ENCODE measurements at places on chromosomes 3 and 15. TPM values are rescaled to one million over a fixed set of nuclear protein-coding genes. Genes with fewer than 3 reads are reported as not detected.
A peak's percentile ranks its signal among the peaks of the same experiment; 100 is the strongest.

The HIGD2B gene
- total RNA-seq = 0.26 TPM

DNA sequence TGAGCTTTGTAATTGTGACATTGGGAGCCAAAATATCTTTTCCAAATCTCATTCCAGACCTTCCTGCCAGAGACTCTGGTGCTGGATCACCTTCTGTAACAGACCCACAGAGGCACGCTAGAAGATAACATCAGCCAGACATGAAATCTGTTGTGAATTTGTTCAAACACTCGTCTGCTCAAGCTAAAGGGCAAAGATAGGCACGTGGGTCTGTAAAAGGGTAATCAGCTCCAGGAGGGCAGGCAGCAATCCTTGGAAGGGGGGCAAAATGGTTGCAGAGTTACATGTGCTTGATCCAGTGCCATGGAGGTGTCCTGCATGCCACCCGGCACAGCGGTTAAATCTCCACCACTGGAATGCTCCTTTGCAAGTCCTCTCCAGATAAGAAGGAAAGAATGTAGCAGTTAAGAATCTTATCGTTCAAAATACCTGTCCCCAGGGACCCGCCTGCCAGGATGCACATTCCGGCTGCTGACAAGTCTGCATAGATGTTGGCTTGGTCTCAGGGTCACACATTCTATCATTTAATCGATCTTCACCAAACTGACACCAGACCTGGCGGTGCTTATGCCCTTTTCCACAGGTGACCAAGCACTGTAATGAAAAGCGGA, 74.8 kb downstream of the ADAMTS9 start:
- no peak for DNase-seq

DNA sequence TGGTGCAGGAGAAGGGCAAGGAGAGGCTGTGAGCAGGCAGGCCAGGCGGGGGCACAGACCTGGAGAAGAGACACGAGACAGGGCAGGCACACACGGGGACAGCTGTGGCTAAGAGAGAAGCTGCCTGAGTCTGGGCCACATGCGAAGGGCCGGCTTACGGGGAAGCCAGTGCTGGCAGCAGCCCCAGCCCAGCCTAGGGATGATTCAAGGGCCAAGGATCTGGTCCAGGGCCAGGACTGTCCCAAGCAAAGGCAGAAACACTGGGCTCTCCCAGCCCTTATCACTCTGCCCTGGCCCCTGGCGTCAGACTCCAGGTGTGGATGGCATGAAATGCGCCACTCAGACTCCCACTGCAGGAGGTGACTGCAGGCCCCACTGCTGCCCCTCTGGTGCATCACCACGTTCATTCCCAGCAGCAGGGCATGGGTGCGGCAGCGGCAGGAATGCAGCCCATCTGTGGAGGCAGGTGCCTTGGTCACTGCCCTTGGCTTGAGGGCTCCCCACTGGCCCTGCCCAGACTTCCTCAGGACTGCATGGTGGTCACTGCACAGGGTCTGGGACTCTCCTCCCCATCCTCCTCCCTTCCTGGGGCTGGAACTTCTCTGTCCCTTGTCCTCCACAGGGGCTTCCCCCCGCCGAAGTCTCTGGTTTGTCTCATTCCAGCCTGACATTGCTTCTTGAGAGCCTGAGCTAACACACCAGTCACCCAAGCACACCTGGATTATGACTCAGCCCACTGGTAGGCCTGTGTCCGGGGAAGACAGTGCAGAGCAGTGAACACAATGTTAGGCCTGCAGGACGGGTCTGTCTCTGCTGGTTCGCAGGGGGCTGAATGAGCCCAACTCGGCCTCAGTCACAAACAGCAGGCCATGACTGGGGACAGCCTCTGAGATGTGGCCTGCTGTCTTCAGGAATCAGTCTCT, 69.3 kb downstream of the TBC1D2B start:
- no peak for DNase-seq

DNA sequence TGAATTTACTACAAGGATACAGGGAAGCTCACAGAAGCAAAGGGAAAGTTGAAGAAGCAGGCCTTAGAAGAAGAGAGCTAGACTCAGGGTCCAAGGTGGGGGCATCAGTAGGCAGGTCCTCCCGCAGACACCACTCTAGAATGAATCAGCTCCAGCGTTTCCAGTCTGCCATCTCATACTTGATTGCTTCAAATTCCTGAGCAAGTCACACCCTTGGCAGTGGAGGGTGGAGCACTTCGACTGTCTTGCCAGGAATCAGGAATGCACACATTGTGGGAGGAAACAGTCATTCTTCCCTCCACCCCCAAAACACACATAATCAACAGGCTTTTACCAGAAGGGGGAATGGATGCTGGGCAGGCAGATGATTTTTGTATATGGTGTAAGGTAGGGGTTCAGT, 78.5 kb downstream of the CHCHD6 start:
- no peak for DNase-seq

- DNase-seq = no peak
Measured at GRCh38 chr3:38545550-38545949, 49.4 kb downstream of the EXOG start.

DNA sequence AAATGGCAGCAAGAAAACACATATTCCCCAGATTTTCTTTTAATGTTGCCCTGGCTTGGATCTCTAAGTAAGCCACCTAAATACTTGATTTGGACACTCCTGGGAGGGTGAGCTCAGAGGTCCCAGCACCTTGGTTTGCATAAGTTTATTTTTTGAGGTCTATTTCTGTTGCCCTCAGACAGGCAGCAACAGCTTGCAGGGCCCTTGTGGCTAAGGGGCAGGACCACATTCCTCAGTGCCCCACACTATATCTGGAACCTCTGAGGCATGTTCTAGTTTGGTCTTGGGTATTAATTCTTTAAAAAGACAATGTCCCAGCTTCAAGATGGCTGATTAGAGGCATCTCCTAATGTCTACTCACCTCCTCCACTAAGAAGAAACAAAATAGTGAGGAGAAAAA, 57.5 kb downstream of the IGSF11 start:
- DNase-seq = no peak

DNA sequence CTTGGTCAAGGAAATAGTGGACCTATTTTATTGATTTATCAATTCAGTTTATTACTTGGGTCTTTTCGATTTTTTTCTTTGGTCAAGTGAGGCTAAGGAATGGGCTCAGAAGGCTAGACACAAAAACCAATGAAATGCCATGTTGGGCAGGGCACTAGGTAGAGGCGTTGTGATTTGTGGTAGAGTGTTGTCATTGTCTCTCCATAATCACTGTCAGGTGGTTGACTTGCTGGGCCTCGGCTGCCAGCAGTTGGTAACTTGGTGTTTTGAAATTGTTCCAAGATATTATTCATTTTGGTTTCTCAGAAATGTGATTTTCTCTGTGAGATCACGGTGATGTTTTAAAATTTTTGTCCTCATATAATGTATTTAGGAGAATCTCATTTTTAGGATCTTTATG, 173.6 kb downstream of the KLHL25 start:
- DNase-seq = no peak

DNA sequence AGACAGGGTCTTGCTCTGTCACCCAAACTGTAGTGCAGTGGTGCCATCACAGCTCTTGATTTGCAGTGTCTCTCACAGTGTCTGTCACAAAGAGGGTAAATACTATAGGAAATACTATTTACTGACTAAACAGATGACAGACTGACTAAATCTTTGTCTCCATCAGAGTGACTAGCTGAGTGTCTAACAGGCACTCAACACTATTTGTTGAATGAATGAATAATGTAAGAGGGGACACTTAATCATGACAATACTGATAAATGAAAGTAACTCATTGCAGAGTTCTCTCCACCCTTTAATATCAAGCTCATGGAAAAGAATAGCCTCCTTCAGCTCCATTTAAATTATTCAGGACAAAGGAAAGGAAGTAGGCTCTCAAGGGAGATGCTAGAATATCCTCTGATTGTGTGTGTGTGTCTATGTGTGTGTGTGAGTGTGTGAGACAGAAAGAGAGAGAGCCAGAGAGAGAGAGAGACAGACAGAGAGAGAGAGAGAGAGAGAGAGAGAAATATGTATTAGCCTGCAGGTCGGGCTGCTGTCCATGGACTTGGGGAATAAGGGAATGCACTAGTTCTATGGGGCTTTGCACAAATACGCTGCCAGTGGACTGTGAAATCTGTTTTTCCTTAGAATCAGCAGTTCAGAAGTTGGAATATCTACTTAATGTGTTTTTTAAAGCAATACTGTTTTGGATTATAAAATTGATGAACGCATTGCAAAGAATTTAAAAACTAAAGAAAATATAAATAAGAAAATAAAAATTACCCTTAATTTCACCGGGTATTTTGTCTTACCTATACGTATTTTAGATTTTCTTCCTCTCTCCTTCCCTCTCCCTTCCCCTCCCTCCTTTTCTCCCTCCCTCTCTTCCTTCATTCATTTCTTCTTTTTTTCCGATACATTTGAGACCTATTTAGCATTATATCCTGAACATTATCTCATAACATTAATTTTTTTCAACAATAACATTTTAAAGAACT, 132.9 kb upstream of the LRIG1 start:
- DNase-seq = no peak

DNA sequence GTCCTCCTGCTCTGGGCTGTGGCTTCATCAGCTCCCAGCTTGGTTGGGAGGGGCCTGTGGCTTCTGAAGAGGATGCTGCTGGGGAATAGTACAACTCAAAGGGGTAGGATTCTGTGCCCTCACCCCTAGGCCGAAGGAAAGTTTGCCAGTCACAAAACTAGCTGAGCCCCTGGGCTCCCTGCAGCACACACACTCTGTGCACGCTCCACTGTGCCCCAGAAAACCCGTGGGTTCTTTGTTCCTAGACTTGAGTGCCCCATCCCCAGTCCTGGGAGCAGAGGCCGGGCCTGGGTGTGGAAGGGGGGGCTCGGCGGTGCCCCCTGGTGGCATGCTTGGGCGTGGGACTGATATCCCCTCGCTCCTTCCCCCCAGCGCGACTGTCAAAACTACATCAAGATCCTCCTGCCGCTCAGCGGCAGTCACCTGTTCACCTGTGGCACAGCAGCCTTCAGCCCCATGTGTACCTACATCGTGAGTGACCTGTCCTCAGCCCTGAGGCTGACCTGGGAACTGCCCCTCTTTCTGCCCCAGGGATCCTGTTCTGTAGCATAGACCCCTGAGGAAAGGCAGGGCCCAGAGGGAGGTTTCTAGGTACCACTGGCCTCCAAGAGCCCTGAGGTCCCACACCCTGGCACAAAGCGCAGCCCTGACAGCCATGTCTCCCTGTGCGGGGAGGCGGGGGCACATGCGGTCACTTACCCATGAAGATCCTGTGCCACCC, 14.2 kb downstream of the CIB1 start:
- peak; percentile 64 for DNase-seq

DNA sequence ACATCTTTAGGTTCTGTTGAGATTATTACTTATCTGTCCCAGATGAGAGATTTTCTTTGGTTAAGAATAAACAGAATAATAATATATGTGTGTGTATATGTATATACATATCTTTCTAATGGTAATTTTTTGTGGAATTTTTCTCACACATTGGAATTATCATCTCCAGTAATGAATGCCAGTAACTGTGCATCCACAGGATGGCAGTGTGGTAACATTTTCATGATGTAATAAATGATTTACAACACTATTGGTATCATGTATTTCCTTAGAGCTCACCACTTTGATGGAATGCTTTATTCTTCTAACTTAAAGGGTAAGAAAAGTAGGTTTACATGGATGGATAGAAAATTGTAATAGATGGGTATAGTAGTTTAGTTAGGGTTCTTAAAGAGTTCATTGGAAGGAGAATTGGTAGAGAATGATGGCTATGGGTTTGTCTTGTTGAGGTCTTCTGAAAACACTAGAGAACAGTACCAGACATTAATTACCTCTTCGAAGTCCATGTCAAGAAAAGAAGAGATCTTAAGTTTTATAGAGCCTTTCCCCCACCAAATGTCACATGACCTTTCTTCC, 78.1 kb downstream of the STT3B start:
- DNase-seq = no peak

DNA sequence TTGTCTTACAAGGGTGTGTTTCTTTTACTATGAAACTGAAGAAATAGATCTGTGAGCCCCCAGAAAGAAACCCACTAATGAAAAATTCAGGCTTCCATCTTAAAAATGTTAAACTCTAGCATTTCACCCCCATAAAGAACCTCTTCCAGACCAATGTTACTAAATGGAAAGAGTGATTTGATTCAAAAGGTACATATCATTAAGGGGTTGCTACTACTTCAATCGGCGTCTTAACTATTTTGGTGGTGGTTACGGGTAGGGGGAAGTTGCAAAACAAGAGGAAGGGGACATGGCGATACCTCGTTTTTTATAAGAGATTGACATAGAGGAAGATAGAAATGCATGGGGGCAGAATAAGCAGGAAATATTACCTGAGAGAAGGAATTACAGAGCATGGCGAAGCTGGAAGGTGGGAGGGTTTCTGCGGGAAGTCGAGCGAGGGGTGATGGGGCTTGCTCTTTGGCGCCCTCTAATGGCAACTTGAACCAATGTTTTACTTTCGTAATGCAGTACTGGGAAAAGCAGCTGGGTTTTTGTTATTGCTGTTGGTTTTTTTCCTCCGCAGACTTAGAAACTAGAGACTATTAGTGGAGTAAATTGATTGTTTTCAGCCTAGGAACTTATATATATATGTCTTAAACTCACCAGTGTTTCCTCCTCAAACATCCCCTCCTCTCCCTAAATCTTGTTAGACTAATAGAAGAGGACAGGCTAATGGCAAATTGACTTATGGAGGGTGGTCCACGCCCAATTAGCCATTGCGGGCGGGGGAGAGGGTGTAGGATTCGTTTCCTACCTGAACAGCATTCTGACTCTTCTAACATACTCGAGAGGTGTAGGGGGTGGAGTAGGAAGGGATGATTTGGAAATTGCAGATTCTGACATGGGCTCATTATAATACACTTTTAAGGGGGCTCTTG, 11.3 kb upstream of the SOX2 start:
- peak; percentile 33 for DNase-seq

GRCh38 chr3:168648321-168648720, 552.6 kb upstream of the GOLIM4 start:
- no peak for DNase-seq

DNA sequence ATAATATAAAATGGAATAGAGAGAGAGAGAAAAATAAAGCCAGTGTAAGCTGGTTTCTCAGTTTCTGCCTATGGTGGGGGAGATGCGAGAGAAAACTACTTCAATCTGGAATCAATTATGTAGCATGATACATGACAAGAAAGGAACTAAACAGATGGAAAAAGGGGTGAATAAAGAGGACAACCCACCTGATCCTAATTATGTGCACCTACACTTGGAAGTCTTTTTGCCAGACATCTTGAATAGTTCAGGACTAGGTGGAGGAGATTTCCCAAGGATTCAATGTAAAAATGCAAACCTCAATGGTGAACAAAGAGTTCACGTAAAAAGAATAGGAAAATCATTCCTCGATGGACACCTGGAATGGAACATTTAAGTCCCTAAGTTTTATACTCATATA, 524.4 kb upstream of the RGMA start:
- no peak for DNase-seq

GRCh38 chr3:177904621-177905020, 631.6 kb upstream of the KCNMB2 start:
- no peak for DNase-seq

- no peak for DNase-seq
Measured at GRCh38 chr3:183541235-183541655, 14.3 kb downstream of the KLHL6 start.
